Umbilical cord (tissue), 2 donors: ENCODE measurements at places on chromosomes 3 and 15.

DNA sequence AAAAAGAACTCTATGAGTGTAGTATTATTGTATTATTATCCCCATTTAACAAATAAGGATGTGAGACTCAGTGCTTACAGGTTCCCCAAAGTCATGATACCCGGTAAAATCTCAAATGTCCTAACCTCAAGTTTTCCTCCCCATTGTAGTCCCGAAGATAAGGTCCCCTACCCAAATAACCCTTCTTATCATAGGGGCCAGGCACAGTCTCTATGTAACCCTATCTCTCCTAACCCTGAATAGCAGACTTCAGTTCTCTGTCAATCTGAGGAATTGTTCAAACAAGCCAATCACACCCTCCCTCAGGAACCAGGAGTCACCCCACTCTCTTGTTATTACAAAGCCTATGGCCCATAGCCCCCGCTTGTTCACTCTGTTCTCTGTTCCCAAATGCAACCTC, 10.5 kb upstream of the SUSD5 start:
- no peak for DNase-seq

- DNase-seq: peak; percentile 30
Measured at GRCh38 chr3:32460031-32460749, 42.5 kb downstream of the CMTM6 start.

GRCh38 chr3:159029306-159030026, 227.6 kb downstream of the MFSD1 start:
- no peak for DNase-seq

- DNase-seq: no peak
Measured at GRCh38 chr3:43736558-43737440, 46.1 kb downstream of the ABHD5 start.

DNA sequence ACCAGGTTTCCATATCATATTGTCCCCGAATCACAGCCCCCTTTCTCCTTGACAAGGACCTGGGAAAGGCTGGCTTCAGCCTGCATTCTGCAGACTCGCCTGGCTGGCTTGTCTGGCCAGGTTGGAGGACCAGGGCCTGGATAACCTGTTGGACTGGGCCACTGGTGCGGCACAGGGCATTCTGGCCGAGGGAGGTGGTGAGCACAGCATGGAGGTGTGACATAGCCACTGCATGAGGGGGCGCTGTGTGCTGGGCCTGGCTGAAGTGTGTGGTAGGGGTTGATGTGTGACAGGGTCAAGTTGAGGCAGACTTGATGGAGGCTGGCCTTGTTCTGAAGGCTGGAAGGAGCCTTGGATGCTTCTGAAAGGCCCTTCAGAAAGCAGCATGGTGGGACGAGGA, 2.9 kb downstream of the ESYT3 start:
- no peak for DNase-seq

DNA sequence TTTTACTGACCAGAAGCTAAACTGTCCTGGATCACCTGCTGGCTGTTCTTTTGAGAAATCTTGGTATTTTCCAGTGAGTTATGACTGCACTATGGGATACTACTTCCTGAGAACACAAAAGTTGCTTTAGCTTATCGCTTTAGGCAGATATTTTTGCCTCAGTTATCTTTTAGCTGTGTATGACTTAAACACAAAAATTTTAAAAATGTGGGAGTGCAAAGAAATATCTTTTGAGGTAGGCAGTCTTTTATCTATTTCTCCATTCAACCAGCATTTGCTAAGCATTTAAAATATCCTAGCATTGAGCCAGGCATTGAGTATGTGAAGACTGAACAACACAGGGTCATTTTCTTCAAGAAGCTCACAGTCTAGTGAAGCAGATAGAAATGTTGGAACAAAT, 981.9 kb downstream of the FHIT start:
- peak; percentile 59 for DNase-seq

DNA sequence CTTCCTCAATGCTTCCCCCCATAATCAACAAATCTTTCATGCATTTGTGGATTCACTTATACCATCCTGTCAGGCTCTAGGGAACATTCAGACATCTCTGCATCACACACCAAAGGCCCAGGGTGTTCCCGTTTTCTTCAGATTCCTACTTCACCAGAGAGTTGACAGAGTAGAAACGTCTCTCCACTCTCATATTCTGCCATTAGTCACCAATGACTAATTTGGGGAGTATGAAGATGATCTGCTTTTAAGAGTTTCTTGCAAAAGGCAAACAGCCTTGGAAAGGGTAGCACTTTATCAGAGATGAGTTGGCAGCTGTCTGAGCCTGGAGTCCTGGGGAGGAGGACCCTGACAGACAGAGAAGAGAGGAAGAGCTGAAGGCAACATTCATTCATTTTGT, 55.8 kb upstream of the DGKG start:
- peak; percentile 78 for DNase-seq

DNA sequence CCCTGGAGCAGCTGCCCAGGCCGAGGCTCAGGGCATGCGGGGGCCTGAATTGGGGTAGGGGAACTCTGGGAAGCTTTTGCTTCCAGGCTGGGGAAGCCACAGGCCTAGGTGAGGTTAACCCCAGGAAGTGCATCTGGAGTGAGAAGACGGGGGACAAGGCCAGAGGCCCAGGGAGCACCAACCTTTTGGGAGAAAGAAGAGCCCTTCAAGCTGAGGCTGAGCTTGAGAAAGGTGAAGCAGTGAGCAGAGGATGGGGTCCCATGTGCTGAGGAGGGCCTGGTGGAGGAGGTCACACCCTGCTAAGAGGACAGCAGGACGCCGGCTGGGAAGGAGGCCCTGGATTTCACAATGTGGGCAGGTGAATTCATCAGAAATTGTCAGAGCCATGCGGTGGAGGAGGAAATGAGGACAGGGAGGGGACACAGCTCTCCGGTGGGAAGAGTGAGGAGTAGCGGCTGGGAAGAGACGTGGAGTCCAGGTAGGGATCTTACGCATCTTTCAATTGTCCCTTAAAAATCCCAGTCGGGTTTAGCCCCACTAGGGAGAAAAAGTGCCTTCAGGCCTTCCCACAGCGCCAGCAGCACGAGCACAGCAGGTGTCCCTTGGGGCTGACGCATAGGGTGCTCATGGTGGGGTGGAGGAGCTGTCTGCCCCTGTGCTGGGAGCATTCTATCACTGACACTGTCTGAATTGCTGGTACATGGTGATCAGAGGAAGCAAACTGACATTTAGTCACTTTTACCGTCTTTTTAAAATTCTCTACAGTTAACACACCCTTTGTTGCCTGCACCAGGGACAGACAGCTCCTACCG, 50.9 kb downstream of the HCN4 start:
- DNase-seq: no peak
